ENCODE measurements at places on chromosomes 2 and 18.

DNA sequence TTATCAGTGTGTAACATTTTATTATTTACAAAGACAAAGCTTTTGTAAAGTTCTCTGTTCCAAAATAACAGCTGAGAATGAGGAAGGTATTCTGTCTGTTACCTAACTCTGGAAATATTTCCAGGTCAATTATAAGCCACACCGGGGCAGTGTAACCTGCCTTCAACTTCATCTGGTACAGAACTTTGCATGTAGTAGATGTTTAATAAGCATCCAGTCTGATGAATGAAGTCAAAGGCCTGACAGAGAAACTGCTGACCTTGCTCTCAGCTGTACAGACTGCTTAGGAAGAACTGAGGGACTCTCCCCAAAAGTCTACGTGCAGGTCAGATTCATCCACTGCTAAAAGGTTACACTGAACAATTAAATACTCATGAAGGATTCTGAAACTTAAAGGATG, 43.3 kb downstream of the WDFY1 start:
- DNase-seq = no peak

GRCh38 chr2:110768591-110768990, 36.2 kb downstream of the ACOXL start:
- no peak for DNase-seq

- no peak for DNase-seq
These were observed 106.7 kb upstream of the KLHL14 start for GRCh38 chr18:32879497-32879896.

DNA sequence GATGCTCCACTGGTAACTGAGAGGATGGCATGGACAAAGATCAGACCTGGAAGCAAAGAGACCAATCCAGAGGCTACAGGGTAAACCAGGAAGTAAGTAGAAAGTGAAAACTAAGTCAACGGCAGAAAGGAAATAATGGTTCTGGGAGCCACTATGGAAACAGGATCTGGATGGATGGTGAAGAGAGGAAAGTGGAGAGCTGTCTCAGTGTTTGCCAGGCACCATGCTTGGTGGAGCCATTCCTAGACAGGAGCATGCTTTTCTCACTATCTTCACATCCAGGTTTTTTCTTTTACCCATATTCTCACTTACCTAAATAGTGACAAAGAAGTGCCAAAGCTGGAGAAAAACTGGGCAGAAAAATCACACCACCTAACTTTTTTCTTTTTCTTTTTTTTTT, 22.2 kb downstream of the ZNF521 start:
- DNase-seq = no peak

- no peak for DNase-seq
These were observed 45.6 kb upstream of the NEDD4L start for GRCh38 chr18:57998461-57998860.

DNA sequence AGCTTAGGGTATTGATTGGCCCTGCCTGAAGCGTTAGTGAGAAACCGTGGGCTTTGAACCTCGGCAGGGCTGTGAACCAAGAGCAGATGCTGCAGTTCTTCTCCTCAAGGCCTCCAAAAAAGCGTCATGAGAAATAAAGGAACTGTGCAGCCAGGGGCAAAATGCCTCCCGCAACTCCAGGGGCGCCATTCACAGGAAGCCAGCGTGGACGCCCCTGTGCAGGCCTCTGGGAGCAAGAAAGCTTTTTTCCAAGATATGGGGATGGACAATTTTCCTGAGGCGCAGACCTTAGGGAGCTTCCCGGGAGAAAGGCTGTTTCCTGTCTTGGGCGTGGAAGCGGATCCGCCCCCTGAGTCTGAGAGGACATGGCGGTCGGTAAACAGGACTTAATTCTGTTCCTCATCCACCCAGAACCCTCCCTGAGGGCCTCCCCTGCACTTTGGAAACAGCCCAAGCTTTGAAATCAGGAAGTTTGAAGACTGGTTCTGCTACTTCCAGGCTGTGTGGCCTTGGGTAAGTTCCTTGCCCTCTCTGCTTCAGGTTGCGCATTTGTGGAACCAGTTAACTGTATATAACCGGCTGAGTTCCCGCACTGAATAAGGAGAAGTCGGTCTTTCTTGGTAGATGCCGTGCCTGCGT, 29.6 kb upstream of the CABLES1 start:
- DNase-seq = no peak

DNA sequence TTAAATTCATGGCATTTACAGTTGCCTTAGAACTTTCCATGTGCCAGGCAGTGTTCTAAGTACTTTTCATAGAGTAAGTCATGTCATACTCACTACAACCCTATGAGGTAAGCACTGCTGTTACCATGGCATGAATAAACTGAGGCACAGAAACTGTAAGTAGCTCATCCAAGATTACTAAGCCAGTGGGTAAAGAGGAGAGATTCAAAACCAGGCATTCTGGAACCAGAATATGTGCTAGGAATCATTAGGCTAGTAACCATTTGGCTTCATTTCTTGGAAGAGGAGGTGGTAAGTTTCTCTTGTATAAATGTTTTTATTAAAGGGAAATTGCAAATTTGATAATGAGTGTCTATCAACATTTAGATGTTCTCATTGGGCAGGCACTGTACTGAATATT, 35.1 kb downstream of the SOX11 start:
- DNase-seq = no peak

- DNase-seq = no peak
These were observed 2.3 kb downstream of the RAB11FIP5 start for GRCh38 chr2:73110168-73111072.

- peak; percentile 57 for DNase-seq
These were observed 193.4 kb downstream of the TDRD15 start for GRCh38 chr2:21317131-21317530.

DNA sequence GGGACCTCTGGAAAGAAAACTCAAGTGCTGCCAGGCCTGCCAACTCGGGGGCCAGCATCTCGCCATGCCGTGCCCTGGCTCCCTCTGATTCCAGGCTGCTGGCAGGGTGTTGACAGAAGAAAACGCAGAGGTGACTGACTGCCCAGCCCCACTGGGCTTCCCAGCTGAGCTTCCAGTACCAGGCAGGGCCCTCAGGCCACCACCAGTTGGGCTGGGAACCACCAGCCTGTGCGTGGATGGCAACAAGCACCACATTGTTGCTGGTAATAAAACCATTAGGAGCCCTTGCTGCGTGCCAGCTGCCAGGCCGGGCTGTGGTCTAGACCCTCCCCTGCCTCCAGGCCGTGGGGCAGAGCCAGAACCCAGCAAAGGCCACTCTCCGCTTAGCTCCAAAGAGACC, 9.2 kb downstream of the DNMT3A start:
- peak; percentile 59 for DNase-seq

- DNase-seq = no peak
These were observed 294.8 kb upstream of the MGAT5 start for GRCh38 chr2:133959066-133959465.

GRCh38 chr2:186992597-186992996, 143.6 kb upstream of the ZSWIM2 start:
- DNase-seq = no peak

- no peak for DNase-seq
These were observed 6.4 kb upstream of the NLRC4 start for GRCh38 chr2:32271063-32271462.

DNA sequence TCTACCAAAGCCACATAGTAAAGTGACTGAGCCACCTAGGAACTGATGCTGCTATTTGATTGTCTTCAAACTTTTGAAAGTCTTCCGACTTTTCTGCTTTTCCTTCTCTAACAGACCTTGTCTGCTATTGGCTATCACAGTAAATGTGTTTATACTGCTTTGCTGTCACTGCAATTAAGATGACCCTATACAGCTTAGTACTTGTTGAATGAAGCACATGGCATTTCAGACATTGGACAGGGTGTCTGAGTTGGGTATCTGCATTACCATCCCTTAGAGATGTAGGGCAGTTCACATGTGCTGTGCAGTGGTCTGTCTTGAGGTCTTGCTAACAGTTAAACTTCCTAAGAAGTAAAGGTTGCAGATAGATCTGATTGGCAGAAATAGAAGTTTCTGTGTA, 3.6 kb downstream of the WDR43 start:
- DNase-seq = no peak

GRCh38 chr2:109447251-109447661, 166.5 kb downstream of the SEPTIN10 start:
- peak; percentile 89 for DNase-seq

DNA sequence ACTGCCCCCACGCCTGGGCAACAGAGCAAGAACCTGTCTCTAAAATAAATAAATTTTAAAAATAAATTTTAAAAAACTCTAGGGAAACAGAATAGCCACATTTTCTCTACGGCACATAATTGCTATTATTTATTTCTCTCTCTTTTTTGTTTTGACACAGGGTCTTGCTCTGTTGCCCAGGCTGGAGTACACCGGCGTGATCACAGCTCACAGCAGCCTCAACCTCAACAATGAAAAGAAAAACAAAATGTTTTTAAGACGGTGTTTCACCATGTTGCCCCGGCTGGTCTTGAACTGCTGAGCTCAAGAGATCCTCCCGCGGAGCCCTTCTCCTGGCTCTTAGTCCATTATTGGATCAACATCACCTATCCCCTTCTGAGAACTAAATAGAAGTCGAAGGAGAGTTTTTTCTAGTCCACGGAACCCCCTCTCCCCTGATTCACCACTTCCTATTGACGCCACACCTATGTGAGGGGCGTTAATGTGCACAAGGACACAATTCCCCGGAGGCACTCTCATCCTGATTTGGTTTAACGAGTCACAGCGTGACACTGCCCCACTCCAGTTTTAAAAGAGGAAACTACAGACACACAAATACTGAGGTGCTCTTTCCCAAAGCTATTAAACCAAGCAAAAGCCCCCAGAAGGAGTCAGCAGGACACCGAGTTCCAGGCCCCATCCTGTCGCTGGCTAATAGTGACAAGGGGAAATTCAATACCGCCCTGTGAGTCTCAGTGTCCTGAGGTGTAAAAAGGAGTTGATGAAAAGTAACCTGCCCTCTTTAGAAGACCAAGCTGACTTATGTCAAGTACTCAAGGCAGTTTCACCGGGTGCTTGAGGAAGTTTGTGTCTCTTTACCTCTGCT, 1.1 kb downstream of the NPC1 start:
- peak; percentile 6 for DNase-seq

DNA sequence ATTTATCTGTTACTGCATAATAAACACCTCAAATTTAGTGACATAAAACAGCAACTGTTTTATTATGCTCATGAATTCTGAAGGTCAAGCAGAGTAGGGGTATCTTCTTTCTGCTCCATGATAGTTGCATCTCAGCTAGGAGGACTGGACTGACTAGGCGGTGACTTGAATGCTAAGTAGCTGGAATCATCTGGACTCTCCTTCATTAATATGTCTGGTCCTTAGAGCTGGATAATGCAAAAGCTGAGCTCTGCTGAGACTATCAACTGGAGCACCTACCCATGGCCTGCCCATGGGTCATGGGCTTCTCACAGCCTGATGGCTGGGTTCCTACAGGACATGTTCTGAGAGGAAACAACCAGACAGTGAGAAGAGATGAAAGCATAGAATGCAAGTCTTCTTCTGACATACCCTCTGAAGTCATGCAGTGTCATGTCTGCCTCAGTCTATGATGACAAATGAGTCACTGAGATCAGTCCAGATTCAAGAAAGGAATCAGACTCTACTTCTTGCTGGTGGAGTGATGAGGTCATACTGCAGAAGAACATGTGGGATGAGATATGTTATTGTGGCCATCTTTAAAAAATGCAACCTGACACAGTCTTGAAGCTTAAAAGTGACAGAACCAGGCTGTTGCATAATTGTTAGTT, 174.2 kb upstream of the OSR1 start:
- DNase-seq = no peak

DNA sequence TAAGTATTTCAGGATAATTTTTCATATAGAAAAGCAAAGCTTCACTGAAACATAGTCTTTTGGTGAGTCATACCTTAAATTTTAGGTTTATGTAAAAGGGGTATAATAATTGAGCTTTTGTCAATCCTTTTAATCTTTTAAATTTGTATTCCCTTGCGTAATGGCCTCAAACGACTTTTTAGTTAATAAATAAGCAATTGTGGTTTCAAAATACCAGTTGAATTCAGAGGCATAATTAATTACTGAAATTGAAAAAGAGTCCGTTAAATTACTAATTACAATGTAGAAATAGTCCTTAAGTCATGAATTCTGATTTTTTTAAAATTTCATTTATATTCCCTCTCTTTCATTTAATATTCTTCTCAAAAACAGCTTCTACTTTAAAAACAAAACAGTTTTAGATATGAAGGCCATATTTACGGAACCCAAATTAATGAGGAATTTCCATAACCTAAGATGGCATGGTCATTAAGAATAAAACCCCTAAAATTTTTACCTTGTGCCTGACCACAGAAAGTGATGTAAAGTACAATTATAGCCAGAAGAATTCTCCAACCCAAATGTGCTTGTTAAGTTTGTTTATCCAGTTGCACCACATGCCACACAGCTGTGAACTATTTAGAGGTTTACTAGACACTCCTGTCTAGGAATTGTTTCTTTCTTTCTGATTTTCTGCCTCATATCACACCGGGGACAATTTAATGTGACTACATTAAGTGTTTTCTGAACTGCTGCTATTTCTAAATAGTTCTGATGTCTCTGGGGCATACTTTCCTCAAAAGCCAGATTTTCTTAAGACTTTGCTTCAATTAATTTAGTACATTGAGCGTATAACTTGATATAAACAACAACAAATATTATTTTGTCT, 60.7 kb upstream of the ITGA4 start:
- no peak for DNase-seq

DNA sequence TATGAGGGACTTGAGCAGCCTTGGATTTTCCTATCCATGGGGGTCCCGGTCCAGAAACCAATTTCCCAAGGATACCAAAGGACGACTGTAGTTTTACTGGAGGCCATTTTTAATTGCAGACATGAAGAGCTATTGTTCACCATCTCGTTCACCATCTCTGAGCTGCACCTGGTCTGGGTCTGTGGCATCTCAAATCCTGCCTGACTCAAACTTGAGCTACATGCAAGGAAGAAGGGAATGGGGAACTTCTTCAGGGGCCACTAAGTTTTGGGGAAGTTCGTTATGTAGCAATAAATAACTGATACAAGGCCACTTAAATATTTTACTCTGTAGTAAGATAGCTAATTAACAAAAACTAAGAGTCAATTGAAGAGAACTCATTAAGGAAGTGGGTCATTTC, 2.1 kb upstream of the SMCHD1 start:
- no peak for DNase-seq

DNA sequence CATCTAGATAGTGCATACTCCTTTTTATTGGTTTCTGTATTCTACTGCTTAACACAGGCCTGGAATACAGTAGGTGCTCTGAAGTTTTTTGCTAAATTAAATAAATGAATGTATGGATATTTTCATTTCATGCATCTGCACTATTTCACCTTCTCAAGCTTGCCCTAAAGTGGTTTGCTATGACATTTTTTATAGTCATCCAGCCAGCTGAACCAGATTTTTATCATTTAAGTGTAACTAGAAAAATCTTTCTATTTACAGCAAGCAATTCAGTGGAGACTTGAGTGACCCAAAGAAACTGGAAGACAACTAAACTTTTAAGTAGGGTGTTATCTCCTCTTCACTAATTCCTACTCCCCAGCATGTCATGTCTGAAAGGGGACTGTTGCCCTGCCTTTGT, 354.9 kb downstream of the OSR1 start:
- DNase-seq = no peak

- no peak for DNase-seq
These were observed 10.2 kb downstream of the TMEM177 start for GRCh38 chr2:119689218-119689617.
